Neural progenitor cell (in vitro differentiated cells): ENCODE measurements at places on chromosomes 2 and 18. TPM values are rescaled to one million over a fixed set of nuclear protein-coding genes. Genes with fewer than 3 reads are reported as not detected.

GRCh38 chr2:191866195-191866594, 19.3 kb upstream of the CAVIN2 start:
- no peak for DNase-seq

CWC22 gene
- 43.6 and 60.2 TPM in 2 replicates for total RNA-seq

- no peak for DNase-seq
Measured at GRCh38 chr2:242017086-242017485, 147.6 kb downstream of the RTP5 start.

GRCh38 chr2:127437781-127438726, 19.8 kb downstream of the PROC start:
- peak; percentile 77 for DNase-seq

GRCh38 chr2:28360718-28361293, 31.9 kb upstream of the FOSL2 start:
- DNase-seq = no peak

- no peak for DNase-seq
Measured at GRCh38 chr2:3411103-3411502, 31.6 kb downstream of the TRAPPC12 start.
